ENCODE measurements at places on chromosomes 7 and 10.

DNA sequence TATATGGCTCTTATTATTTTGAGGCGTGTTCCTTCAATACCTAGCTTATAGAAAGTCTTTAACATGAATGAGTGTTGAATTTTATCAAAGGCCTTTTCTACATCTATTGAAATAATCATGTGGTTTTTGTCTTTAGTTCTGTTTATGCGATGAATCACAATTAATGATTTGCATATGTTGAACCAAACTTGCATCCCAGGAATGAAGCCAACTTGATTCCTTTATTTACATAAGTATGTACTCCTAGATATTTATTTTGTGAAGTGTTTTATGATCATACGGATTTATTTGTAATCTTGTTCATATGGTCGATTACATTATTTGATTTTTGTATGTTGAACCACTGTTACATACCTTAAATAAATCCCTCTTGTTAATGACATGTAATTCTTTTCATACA, 244.3 kb upstream of the KCND2 start:
- DNase-seq = no peak

- peak; percentile 45 for DNase-seq
These were observed 28.4 kb upstream of the SMARCD3 start for GRCh38 chr7:151276666-151277590.

DNA sequence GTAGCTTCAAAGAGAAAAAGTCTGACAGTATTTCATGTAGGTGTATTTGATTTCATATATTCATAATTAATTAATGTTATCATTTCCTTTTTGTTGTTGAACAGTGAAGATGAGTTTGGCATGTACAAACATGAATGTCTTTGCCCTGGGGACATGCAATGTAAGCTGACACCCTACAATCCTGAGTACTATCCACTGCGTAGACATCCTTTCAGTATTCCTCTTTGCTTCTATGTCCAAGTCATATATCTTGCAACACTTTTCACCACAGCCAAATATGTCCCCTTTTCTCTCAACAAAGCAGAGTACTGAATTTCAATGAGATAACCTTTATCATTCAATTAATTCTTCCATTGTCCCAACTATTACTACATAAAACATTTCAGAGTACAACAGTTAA, 93.6 kb downstream of the GPR37 start:
- no peak for DNase-seq

DNA sequence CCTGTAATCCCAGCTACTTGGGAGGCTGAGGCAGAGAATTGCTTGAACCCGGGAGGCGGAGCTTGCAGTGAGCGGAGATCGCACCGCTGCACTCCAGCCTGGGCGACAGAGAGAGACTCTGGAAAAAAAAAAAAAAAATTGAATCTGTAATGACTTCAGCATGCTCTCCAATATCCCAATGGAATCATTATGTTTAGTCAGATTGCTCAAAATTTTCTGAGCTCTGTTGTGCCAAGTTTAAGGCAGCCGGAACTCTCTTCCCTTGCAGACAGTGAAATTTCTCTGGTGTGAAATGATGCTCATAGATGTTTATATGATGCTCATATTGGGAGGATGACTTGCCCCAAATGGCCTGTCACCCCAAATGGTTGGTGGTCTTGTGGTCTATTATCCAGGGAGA, 180.9 kb downstream of the CTTNBP2 start:
- no peak for DNase-seq

DNA sequence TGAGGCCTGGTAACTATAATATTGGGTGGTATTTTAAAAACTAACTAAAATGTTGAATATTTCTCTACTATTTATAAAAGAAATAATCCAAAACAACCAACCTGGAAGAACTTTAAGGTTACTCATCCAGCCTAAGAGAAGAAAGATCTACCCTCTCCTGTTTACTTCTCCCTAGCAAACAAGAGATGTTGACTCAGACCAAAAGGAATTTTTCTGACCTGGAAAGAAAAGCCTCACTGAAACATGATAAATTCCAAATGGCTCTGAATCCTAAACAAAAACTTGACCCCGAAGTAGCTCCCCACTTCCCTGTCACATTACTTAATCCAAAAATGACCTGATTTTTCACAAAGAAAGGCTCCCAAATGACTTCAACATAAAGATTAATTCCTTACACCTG, 101.2 kb downstream of the PARD3 start:
- DNase-seq = peak; percentile 33

- peak; percentile 88 for DNase-seq
These were observed 6.6 kb downstream of the CPA2 start for GRCh38 chr7:130273081-130273932.

GRCh38 chr10:22593636-22594198, 120.7 kb downstream of the PIP4K2A start:
- DNase-seq = no peak

GRCh38 chr10:2111965-2112364, 374.6 kb upstream of the ADARB2 start:
- peak; percentile 64 for DNase-seq

GRCh38 chr10:109348324-109348723, 575.0 kb downstream of the XPNPEP1 start:
- DNase-seq = no peak

DNA sequence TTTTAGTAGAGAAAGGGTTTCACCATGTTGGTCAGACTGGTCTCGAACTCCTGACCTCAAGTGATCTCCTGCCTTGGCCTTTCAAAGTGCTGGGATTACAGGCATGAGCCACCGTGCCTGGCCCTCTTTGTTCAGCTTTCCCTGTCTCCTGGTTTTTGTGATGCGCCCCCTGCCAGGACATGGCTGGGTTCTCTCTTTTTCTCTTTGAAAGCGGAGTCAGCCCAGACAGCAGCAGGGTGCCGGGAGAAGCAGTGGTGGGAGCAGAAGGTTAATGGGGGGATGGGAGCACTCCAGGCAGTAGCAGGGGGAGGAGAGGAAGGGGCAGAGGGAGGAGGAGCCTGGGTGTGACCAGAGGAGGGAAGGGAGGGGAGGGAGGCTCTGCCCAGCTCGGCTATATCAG, 1.8 kb downstream of the MUC3A start:
- DNase-seq = no peak

DNA sequence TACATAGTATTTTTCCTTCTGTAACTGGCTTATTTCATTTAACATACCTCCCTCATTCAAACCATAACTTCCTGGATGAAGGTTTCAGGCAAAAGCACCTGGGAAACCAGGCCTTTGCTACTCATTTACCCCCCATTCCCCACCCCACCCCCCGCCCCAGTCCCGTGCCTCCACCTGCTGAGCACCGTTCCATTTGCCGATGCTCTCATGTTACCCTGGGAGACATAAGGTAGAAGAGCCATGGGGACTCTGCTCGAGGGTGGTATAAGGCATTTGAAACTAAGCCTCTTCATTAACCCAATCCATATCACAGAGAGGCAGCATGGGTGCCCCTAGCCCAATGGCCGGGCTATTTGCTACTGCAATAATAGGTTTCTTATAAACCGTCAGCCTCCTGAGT, 22.2 kb upstream of the MCM10 start:
- no peak for DNase-seq

All from astrocyte of the spinal cord (primary cell).